Activated CD8-positive, alpha-beta memory T cell treated with anti-CD3 and anti-CD28 coated beads for 4 hours (primary cell): ENCODE measurements at places on chromosomes 7 and 10.

GRCh38 chr10:118937226-118937625, 92.3 kb upstream of the NANOS1 start:
- no peak for DNase-seq

GRCh38 chr7:134461916-134462315, 3.0 kb upstream of the AKR1B1 start:
- no peak for DNase-seq

DNA sequence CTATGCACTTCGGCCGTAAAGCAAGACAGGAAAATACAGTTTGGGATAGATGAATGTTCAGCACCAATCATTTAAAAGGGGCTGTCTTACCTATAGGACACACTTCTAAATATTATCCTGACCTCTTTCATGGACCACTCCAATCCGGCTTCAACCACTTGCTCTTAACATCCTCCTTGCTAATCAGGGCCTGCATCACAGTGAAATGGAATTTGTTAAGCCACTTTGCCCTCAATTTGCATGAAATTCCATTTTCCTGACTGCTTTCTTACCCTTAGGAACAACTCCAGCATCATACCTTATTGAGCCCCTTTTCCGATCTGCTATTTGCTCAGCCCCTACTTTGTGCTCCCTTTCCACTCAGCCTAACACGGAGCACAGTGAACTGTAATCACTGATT, 667.3 kb downstream of the PHTF2 start:
- DNase-seq, result no peak

GRCh38 chr7:31186202-31186601, 134.1 kb downstream of the ADCYAP1R1 start:
- DNase-seq, result no peak

DNA sequence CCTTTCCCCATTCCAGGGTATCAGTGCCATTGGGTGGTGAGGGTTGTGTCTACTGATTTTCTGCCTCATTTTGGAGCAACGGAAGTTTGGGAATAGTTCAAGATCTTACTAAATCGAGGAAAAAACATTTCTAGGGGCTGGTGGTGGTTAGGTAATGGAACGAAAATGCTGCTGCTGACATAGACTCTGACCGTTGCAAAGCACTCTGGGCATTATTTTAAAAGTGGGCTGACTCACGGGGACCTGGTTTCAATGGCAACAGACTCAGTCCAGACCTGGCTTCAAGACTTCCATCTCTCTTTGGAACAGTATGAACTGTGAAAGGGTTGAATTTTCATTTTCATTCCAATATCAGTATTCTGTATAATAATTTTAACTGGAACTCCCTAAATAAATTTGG, 284.0 kb downstream of the PHTF2 start:
- DNase-seq, result no peak

GRCh38 chr7:127940381-127941160, 90.7 kb downstream of the LRRC4 start:
- no peak for DNase-seq

DNA sequence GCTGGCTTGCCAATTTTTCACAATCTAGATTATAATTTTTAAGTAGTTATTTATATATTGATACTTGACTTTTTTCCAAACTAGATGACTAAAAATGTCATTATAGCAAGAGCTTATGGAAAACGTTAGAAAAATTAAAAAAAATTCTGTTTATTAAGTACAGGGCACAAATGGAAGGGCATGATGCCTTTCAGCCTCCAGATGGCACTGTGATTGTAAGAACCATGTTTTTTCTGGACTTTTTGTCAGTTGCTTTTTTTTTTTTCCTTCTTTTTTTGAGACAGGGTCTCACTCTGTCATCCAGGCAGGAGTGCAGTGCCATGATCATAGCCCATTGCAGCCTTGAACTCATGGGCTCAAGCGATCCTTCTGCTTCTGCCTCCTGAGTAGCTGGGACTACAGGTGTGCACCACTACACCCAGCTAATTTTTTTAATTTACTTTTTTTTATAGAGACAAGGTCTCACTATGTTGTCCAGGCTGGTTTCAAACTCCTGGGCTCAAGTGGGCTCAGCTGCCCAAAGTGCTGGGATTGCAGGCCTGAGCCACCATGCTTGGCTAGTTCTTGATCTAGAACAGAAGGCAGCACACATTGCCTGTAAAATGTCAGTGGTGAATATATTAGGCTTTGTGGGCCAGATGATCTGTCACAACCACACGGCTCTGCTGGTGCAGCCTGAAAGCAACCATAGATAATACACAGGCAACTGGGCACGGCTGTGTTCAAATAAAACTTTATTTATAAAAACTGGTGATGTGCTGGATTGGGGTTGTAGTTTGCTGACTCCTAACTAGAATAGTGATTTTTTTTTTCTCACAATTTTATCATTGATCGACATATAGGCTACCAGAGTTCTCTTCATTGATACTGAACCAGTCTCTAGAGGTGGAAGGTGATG, 27.4 kb downstream of the UCMA start:
- no peak for DNase-seq

DNA sequence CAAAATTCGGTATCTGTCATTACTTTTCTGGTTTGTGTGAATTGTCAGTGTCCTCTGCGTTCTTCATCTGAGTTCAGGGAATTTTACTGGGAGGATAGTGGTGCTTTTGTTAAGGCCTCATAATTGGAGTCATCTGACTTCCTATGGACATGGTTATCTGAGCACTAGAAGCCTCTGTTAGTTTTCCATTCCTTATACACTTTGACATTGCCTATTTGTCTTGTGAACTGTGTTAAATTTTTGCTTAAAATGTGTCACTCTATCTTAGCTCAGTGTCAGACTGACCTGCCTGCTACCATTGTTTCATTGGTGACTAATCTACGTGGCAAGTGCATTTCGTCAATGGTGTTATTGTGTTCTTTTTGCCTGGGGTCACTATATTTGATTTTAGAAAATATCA, 253.3 kb downstream of the SEMA3A start:
- no peak for DNase-seq

- peak; percentile 11 for DNase-seq
Measured at GRCh38 chr7:150962553-150963399, 15.3 kb downstream of the KCNH2 start.

GRCh38 chr10:112898540-112899390, 51.3 kb upstream of the TCF7L2 start:
- DNase-seq, result no peak

GRCh38 chr7:98831641-98832221, 38.1 kb downstream of the TMEM130 start:
- DNase-seq, result no peak

DNA sequence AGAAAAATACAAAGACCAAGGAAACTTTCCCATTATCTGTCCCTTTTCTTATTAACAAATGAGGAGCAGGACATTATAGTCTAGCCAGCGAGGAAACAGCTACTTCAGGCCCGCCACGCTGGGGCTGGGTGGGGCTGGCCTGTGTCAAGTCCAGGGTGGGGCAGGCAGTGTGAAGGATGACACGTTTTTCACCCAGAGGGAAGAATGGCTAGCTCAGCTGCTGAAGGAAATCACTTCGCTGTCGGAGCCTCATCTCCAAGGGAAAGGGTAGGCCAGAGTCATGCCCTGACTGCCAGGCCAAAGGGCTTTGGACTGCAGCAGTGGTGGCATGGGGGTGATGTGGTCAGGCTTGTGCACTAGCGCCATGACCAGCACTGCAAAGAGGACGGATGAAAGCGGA, 24.4 kb downstream of the COL13A1 start:
- DNase-seq, result no peak

GRCh38 chr7:86645225-86645608, 1.5 kb downstream of the GRM3 start:
- no peak for DNase-seq

DNA sequence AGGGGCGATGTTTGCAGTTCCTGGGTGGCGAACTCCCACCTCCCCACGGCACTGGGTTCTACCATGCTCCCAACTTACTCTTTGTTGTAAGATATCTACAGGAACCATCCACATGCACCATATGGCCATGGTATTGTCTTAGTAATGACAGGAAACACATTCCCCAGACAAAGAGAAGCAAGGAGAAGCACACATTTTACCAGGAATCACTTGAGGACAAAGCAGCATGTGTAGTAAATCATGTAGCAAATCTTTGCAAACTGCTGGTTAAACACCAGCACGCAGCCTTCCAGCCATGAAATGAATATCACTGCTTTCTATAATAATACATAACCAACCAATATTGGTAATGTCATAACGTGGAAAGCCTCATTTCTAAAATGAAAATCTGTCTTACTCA, 101.2 kb downstream of the NRP1 start:
- no peak for DNase-seq

DNA sequence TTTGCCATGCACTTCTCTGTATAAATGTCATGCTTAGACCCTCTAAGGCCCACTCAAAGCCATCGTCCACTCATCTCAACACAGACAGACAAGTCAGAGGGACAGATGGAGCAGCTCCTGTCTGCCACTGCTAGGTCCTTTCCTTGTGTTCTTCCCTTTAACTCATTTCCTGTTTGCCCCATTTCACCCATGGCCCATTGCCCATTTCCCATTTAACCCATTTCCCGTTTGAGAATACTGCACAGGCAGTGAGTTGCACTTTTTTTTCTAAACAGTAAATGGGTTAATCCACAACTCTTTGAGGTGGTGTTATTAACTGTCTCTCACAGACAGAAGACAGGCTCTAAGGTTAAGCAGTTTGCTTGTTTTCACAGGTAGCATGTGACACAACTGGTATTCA, 179.3 kb downstream of the NPSR1 start:
- DNase-seq, result no peak

- no peak for DNase-seq
Measured at GRCh38 chr7:43700059-43700501, 29.2 kb downstream of the COA1 start.

DNA sequence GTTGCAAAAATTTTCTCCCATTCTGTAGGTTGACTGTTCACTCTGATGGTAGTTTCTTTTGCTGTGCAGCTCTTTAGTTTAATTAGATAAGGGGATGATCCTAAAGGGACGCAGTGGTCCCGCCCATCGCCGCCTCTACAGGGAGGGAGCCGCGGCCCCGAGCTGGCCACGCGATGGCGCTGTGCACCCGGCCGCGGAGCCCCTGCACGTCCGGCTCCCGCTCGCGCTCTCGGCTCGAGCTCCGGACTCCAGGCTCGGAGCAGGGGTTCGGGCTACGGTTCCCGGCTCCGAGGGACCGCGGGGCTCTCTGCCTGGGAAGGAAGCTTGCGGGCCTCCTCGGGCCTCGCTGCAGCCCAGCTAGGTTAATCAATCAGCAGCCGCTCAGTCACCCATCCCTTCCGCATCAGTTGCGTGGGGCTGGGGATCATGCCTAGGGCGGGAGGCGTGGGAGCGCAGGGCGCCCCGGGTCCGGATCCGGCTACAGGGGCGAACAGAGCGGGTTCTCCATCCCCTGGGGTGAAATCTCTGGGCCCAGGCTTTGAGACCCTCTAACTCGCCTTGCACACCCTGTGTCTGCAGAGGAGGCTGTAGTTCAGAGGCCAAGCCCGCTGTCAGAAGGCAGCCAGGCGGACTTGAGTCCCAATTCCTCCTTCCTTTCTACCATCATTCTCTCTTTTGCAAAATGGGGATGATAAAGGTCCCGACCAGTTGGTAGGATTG, 97.9 kb downstream of the WDR11 start:
- DNase-seq, result peak; percentile 20

DNA sequence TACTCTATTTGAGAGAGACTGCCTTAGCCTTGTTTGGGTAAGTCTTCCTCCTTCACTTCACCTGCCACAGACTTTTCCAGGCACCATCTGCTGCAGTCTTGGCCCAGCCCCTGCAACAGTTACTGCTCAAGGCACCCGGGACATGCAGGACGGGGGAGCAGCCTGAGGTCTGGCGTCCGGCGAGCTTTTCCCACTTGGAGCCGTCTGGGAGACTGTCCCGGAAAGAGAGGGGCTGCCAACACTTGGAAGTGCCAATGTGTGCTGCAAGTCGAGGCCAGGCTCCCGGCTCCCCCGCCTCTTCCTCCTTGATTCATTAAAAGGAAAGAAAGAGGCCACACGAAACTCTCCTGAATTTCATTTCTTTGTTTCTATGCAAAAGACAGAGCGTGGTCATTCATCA, 13.7 kb downstream of the HTRA1 start:
- DNase-seq, result no peak

GRCh38 chr10:70381471-70382421, 679 bp downstream of the LRRC20 start:
- no peak for DNase-seq

GRCh38 chr10:6813856-6814255, 233.8 kb upstream of the PRKCQ start:
- DNase-seq, result no peak

DNA sequence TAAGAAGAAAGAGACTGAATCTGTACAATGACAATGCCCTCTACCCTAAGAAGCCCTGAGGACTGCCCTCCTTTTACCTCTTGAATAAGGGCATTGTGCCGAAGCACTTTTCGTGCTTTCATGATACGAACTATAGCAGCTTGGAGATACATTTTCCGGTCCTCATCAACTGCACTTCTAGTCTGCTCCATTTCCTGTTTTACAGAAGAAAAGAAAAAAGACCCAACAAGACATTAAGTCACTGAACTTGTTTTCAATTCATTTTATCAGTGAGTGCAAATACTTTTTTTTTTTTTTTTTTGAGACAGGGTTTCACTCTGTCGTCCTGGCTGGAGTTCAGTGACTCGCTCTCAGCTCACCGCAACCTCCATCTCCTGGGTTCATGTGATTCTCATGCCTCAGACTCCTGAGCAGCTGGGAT, 78.4 kb downstream of the CUL2 start:
- DNase-seq, result no peak

DNA sequence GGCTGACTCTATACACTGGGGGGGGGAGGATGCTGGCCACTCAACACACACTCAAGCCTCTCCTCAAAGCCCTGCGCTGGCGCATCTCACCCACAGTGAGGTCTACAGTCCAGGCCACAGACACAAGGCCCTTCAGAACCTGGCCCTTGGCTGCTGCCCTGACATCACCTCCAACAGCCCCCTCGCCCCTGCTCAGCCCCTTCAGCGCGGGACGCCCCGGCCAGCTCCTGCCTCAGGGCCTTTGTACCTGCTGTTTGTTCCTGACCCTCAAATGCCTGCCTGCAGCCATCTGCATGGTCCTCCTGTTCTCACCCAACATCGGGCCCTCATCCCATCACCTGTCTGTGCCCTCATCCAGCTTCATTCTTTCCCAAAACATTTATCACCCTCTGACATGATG, 572.6 kb downstream of the DNAJB6 start:
- no peak for DNase-seq

GRCh38 chr10:97001183-97001991, 169.3 kb downstream of the LCOR start:
- DNase-seq, result no peak

DNA sequence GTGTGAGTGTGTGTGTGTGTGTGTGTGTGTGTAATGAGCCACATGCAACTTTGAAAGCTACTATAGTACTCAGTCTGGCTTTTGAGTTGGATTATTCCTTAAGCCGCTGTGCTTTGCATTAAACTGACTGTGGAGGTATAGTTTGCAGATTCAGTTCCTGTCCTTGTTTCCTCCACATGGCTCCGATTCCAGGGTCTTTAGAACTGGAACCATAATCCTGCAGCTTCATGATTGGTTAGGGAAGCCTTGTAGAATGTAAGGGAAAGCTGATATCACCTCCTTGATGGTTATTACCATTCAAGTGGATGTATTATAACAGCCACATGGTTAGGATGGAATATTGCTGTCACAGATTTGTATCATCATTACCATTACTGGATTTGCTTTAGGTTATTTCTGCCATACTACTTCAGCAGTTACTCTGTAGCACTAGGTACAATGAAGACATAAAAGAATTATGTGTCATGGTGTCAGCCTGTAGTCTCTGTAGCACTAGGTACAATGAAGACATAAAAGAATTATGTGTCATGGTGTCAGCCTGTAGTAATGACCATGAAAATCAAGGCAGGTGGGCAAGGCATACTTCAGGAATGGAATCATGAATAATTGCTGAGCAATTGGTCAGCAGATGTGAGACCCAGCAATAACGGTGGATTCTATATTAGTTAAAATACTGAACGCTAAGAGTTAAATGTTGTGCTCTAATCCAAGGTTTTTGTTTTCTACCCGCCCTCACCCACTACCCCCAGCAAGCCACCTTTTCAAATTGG, 275.1 kb upstream of the FZD1 start:
- DNase-seq, result no peak
